ENCODE measurements at places on chromosomes 1 and 21.

DNA sequence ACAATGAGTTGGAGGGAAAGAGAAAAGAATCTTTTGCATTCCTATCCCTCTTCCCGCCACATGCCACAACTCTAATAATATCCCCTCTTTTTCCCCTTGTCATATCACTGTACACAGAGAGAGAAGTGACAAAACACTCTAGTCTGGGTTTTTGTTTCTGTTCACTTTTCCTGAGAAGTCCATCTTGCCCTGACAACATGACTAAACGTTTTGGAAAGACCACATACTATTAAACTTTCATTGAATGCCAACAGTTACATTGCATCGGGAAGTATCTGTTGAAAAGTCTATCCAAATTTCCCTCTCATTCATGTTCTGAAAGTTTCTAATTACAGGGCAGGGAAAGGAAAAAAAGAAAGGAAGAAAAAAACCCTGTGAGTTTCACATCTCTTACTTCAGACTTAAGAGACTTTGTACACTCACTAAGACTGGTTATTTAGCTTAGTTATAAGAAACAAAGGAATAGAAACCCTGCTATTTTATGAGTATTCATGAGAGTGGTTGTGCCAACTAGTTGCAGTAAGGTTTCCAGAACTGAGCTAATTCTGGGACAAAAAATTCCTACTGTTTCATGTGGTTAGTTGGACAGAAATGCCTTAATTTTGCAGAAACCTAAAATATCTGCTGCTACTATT lies 16.9 kb downstream of the PLA2G4A start:
- peak; percentile 79 for DNase-seq

DNA sequence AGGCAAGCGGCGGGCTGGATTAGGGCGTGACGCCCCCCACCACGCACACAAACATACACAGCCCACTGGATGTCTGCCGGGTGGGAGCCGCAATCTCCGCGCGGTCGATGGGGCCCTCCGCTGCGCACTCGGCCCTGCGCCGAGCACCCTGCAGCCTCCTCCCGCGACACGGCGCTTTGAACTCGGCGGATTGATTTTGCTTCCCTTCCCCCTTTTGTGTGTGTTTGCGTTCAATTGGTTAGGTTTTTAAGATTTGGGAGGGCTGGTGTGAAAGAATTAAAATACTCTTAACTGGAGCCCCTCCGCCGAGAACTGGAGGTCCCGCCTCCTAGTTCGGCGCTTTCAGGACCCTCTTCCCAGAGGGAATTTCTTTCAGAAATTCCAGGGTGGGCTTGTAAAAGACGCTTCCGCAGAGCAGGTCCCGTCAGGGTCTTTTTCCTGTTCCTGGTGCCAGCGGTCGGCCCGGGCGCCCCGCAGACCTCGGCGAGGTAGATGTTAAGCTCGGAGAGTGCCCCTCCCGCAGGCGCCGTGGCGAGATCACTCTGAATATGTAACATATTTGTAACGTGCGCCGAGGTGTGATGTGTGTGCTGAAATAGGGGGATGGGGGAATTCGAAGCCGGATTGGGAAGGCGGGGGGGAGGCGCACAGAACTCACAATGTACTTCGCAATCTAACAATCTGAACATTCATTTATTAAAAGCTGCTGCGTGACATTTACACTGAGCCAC lies 8.0 kb upstream of the BARHL2 start:
- no peak for DNase-seq

DNA sequence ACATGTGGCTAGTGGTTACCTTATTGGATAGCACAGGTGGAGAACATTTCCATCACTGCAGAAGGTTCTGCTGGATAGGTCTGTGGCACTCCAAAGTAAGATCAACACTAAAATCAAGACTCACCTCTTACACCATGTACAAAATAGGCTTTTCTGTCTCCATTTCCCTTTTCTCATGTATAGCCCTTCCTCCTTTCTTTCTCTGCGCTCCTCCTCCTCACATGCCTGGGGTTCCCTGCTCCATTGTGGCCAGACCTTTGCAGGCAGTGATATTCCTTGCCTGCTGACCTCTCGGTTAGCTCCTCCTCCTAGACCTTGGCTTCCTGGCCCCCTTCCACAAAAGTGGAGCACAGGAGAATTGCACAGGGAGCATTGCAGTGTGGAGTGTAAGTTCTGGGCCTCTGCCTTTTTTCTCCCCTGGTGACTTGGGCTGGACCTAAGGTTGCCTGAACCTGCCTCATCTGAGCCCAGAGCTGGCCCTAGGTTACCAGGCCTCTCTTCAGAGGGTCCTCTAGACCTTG lies 33.2 kb upstream of the RBM15 start:
- peak; percentile 37 for DNase-seq

- peak; percentile 74 for DNase-seq
These were observed 79.7 kb downstream of the SMYD2 start for GRCh38 chr1:214360525-214361164.

DNA sequence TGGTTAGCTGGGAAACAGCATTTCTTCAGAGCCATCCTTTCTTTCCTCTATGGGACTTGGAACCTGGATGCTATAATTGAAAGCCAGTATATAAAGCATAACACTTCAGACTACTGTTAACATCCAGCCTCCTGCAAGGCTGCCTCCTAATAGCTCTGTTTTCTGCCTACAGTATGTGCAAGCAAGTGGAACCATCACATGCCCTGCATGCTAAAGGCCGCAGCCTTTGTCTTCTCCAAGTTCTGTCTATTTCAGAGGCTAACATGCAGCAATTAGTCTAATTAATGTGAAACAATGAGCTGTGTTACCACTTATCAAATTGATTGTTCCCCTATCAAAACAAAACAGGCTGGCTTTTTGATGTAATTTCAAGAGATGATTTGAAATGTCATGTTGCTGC lies 82.7 kb upstream of the ESRRG start:
- DNase-seq = no peak

- no peak for DNase-seq
These were observed 68.1 kb upstream of the ANGPTL1 start for GRCh38 chr1:178938959-178939317.

DNA sequence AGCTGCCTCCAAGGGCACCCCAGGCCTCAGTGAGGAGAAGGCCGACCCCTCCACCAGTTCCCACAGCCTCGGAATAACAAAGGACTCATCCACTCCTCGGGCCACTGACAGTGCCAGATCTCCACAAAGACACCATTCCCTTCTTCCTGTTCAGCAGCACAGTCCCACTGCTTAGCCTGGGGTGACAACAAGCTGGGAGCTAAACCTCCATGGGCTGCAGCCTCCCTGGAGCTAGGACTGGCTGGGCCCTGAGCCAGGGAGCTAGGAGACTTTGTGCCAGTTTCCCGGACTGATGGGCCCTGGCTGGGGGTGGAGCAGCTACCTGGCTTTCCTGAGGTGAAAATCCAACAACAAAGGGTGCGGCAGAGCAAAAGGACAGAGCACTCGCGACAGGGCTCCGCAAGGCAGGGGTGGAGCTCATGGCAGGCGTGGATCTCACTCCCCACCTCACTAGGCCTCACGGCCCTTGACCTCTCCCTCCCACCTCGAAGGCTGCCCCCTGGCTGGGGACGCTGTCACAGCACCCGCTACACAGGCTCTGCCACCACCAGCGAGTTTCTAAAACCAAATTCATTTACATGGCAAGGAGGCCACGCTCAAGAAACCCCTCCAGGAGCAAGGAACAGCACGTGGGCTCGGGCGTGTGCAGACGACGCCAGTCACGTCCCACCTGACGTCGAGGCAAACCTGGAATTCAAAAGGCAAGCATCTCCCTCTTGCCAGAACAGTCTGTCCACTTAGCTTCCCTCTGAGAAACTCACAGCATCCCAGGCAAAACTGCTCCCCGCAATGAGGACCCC lies 13.8 kb downstream of the SLC35E2B start:
- DNase-seq = no peak

GRCh38 chr1:225554216-225554812 lies 98.6 kb downstream of the ENAH start:
- peak; percentile 10 for DNase-seq

GRCh38 chr1:65003316-65003664 lies 36.9 kb upstream of the JAK1 start:
- no peak for DNase-seq

DNA sequence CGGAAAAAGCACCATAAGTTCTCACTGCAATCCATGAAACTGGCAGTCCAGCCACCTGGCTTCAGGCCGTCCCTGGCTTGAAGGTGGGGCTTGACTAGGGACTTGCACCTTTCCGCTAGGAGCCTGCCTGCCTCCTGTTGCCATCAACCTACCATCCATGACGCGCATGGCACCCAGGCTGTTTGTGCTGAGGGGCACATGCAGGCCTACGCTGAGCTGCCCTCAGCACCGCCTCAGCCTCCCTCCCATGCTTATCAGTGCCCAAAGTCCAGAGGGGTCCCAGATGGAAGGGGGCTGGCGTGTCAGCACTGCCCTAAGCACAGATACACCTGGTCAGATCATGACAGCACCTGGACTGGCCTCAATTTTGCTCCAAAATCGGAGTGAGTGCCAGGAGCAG lies 190.2 kb upstream of the LYPLAL1 start:
- no peak for DNase-seq

DNA sequence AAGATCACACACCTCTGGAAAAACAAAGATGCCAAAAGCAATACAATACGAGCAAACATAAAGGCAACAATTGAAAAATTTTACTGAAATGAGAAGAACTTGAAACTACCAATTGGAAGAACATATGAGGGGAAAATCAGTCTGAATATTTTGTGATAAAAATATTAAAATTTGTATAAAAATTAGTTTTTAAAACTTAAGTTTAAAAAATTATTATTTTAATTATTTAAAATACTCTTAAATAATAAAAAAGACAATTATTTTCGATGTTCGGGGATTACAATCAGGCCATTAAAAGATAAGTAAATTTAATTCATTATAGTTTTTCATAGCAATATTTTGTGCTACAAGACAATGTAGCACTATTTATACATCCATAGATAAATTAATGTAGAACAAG lies 1239.3 kb downstream of the AMY1C start:
- DNase-seq = no peak

- DNase-seq = no peak
These were observed 42.9 kb upstream of the PLA2G2C start for GRCh38 chr1:20229171-20229570.

- DNase-seq = peak; percentile 41
These were observed 1.2 kb upstream of the RNF11 start for GRCh38 chr1:51234721-51235425.

DNA sequence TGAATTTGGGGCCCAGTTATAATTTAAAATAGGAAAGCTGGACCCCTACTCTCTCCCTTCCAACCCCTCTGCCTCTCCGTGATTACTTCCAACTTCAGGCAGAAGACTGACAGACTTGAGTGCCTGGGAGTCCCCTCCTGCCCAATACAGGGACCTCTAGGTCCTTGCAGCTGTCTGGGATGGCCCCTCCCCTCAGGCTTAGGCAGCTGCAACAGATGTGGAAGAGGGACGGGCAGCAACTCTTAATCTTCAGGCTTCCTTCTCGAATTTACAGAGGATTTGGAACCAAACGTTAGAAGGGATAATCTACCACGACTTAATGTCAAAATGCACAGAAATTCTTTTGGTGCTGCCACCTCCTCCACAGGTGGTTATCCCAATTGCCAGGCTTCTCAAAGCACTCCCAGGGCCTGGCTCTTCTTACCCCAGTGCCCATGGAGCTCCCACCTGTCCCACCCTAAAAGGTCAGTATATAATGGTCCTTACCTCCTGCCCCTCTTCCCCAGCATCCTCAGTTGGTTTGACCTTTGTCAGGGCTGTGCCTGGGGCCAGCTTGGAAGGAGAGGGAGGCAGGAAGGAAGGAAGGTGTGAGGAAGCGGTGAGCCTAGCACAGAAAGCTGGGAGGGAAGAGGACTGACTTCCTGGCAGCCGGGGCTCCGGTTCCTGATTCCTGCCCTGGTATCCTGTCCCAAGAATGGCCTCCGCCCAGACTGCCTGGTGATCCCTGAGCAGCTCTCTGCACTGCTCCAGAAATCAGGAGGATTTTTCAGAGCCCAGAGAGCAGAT lies 2.8 kb downstream of the PEA15 start:
- DNase-seq = no peak

DNA sequence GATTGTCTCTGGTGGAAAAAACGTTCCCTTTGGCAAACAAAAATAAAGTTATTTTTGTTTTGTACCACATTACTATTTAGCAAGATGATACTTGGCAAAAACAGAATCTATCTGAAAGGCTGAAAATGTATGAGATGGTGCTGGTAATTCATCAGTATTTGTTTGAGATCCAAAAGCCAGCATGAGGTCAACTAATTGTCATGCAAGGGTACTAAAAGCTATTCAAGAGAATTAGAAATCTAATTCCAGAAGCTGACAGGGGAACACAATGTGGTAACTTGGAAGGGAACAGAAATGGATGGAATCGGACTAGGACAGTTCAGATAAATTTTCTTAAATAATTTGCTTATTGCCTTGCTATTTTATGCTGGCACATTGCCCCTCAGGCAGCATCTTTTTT lies 263.8 kb downstream of the KCNT2 start:
- no peak for DNase-seq

DNA sequence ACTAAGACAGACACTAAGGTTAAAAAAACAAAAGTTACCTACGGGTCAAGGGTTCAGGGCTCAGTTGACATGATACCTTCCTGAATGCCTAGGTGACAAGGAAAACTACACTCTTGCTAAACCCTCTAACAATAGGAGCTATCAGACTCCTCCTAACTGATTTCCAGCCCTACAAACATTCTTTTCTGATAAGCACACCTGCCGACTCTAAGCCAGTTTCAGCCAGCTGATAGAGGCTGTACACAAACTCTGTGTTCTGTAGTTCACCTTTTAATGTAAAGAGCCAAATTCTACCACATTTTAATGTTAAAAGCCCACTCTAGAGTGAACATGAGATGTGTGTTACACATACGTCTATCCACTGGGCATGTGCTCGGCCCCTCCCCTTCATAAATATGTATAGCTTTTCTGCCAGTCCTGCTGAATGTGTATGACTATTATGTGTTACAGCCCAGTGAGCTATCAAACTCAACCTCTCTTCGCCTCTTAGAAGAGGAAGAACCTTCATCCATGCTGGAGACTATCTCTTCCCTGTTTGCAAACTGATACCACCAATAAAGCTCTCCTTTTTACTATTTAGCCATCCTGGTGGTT lies 40.0 kb upstream of the FAM163A start:
- DNase-seq = no peak
